ENCODE measurements at places on chromosomes 5 and 9.

DNA sequence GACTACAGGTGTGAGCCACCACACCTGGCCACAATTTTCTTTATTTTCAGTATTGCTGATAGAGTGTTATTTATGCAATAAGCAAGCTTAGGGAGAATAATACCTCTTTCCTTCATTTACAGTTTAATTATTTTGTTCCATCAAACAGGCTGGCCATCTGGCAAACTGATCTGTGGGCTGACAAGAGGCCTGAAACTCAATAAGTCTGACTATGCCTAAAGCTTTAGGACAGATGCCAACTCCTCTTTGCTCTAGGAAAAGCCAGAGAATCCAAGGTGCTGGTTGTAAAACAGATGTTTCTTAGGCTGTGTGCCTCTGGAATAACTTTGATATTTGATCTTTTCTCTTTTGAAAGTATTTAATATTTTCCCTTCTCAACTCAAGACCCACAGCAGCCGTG is 98.4 kb downstream of the TARS1 start:
- no peak for DNase-seq

DNA sequence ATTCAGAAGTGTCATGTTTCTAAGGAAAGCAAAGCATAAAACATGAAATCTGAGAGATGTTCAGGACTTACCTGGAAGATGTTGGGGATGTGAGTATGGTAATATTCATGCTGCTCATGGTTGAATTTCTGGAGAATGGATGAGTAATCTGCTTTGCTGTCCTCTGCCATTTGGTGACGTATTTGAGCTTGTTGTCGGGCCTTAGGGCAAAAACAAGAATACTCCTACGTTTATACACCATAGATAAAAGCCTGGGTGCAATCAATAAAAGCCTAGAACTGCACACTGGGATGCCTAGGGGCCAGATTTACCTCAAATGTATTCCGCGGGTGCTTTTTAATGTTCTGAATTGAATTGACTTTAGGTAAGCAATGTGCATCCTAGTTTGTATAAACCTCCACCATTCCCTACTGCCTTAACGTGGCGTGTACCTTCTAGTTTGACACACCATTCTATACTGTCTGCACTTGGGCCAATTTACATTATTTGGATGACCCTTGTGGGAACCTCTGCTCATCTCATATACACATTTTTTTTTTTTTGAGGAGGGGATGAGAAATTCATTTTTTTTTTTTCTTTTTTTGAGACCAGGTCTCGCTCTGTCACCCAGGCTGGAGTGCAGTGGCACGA is 94.4 kb downstream of the USP20 start:
- no peak for DNase-seq

GRCh38 chr5:66869347-66869746 is 273.2 kb downstream of the MAST4 start:
- DNase-seq: no peak

GRCh38 chr9:82570226-82570625 is 492.7 kb downstream of the RASEF start:
- DNase-seq: no peak

- no peak for DNase-seq
Measured at GRCh38 chr5:7094626-7095025, 301.3 kb upstream of the ADCY2 start.

DNA sequence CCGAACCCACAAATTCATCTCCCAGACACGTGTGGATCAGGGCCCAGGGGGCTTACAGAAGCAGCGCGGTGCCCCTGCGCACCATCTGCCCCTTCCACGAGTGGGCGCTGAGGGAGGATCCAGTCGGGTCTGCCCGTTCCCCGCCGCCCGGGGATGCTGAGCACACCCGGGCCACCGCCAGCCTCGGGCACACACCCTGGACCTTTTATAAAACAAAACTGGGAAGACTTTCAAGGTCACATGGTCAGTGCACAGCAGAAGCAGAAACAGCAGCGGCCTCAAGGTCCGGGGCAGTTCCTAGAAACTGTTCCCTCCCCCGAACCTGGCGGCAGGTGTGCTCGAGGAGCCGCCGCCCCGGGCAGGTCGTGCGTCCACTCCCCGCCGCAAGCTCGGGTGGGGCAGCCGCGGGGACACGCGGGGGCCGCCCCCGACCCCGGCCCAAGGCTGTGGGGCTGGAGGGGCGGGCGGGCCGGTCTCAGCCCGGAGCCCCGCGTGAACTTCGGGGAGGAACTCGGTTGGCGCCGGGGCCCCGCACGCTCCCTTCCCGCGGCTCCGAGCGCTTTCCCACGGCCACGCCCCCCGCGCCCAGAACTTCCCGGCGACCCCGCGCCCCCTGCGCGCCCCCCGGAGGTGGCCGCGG is 633 bp upstream of the PPP1R26 start:
- no peak for DNase-seq

GRCh38 chr9:34580358-34580757 is 9.2 kb downstream of the CNTFR start:
- no peak for DNase-seq

DNA sequence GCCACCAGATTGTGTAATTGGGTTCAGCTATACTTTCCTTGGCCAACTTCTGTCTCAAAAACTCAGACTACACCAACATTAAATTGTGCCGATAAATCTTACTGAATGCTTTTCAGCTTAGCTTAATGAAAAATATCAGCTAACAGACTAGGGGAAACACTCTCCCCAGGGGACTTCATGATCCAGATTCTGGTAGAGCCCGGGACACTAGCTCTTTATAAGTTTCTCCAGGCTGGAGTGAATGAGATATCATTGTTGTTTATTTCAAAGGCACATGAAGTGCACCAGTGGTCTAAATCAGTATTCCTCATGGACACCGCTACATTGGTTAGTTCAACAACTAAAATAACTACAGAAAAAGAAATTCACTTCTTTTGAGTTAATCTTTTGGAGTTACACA is 10.5 kb upstream of the LHFPL2 start:
- DNase-seq: no peak

GRCh38 chr9:530681-531080 is 310.8 kb upstream of the DMRT1 start:
- no peak for DNase-seq

DNA sequence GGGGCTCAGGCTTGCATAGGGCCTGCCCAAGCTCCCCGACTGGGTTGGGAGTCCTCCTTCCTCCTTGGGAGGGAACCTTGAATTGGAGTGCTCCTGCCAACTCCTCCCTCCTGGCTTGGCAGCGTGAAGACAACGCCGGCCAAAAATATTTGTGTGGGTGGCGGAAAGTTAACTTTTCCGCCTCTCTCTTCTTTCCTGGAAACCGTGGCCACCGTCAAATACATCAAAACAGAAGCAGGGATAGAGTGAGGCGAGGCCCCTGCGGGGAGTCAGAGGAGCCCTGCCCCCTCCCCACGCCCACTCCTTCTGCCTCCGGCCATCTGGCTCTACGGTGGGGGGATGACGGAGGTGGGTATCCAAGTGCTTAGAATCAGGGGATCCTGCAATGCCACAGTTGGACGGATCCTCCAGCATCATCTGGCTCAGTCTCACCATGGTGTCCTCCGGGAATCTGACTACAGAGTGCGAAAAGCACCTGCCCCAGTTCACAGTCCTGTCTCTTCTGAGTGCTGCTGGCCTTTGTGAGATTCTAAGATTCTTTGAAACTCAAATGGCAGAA is 25.2 kb upstream of the SYNPO start:
- DNase-seq: no peak

GRCh38 chr5:178330791-178331404 is 98.3 kb upstream of the PHYKPL start:
- DNase-seq: no peak

DNA sequence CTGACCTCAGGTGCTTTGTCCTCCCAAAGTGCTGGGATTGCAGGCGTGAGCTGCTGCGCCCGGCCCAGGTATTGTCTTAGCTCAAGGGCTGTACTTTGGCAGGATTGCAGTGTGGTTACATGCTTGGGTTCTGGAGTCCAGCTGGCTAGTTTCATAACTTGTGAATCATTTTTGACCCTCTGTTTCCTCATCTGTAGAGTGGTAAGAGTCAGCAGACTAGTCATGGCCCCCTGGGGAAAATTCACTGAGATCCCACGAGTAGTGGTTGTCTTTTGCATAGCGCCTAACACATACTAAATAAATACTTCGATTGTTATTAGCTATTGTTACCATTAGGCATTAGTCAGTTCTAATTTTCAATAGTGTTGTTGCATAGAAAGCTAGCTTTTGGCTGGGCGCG is 14.3 kb downstream of the PTPA start:
- no peak for DNase-seq

- no peak for DNase-seq
Measured at GRCh38 chr9:2297771-2298170, 282.6 kb downstream of the SMARCA2 start.

DNA sequence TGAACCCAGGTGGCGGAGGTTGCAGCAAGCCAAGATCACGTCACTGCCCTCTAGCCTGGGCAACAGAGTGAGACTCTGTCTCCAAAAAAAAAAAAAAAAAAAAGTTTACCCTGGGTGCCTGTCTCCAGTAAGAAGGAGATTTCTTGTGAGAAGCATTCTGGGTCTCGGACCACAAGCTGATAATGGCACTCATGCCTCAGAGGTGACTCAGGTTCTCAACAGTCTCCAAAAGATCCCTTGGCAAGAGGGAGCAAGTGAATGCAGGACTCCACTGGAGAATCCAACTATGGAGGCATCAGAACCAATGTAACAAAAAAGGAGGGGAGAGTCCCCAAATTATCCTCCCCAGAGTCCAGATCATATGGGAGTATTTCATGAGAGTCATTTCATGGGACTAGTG is 106.0 kb upstream of the LRRTM2 start:
- DNase-seq: no peak

GRCh38 chr5:151699071-151699901 is 12.6 kb upstream of the SPARC start:
- no peak for DNase-seq

DNA sequence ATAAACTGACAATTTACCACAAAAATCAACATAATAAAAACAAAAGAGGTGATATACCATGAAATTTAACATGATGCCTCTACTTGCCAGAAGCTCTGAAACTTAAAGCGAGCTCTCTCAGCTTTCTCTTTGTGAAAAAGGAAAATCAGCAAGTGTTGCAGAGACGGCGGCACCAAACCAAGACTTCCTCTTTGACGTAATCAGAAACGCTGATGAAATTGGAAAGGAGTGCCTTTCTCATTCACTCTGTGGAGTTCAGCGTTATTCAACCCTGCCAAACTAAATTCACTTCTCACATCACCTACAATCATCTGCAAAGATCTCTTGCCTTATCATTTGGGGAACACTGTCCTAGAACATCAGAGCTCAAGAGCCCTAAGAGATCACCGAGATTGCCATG is 32.2 kb downstream of the ANXA6 start:
- DNase-seq: no peak

- no peak for DNase-seq
Measured at GRCh38 chr9:120899490-120900068, 22.6 kb upstream of the PHF19 start.

- DNase-seq: no peak
Measured at GRCh38 chr5:90830058-90830457, 271.5 kb downstream of the ADGRV1 start.

GRCh38 chr5:129608350-129608749 is 139.5 kb upstream of the MINAR2 start:
- DNase-seq: no peak

Measured in stimulated activated CD4-positive, alpha-beta T cell treated with anti-CD3 and anti-CD28 coated beads, Interleukin-1b, Interleukin-23, amount 100 ng/mL, for 1 hour (primary cell).